ENCODE measurements at places on chromosomes 1 and 21.

GRCh38 chr1:100290291-100290690 lies 24.3 kb downstream of the RTCA start:
- DNase-seq = no peak

DNA sequence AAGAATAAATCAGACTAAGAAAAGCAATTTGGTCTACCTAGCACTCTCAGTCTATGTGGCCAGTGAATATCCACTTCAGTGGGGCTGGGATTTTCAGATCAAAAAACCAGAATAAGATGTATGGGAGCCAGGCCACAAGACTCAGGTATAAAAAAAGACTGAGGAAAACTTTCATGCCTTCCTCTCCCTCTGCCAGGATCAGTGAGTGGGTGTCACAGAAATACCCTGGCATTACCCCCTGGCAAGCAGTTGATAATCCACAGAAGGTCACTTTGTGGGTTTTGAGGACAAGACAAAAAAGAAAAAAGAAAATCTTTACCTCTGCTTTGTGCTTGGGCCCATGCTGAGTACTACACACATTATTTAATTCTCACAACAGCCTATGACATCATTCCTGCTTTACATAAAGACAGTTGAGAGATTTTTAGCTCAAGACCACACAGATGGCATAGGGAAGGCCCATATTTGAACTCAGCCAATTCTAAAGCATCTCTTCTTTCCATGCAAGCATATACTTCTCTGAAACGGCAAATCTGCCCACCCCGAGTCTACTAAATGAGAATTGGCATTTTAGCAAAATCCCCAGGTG lies 57.6 kb downstream of the DESI2 start:
- no peak for DNase-seq

- no peak for DNase-seq
These were observed 4.5 kb downstream of the EPHA2 start for GRCh38 chr1:16151196-16151994.

DNA sequence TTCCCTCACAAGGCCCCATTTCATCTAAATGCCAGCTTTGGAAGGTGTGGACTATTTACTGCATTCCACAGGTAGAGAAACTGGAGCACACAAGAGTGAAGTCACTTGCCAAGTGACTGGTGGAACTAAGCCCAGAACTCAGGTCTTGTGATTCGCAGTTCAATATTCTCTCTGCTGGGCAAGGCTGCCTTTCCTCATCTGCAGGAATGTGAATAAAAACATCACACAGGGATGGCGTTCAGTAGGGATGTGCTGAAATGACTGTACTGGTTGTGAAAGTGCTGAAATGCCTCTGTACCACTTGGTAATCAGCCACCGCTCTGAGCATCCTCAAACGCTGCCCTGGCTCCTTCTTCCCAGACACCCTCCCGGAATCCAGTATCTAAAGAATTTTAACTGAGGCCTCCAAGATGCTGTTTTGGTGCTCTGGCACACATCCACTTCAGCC lies 145.6 kb downstream of the HIVEP3 start:
- DNase-seq = no peak

GRCh38 chr1:200862713-200863415 lies 9.9 kb upstream of the GPR25 start:
- DNase-seq = no peak

GRCh38 chr1:171344473-171344820 lies 30.5 kb downstream of the FMO4 start:
- DNase-seq = no peak

GRCh38 chr1:207850621-207851407 lies 60.1 kb downstream of the CD34 start:
- no peak for DNase-seq

DNA sequence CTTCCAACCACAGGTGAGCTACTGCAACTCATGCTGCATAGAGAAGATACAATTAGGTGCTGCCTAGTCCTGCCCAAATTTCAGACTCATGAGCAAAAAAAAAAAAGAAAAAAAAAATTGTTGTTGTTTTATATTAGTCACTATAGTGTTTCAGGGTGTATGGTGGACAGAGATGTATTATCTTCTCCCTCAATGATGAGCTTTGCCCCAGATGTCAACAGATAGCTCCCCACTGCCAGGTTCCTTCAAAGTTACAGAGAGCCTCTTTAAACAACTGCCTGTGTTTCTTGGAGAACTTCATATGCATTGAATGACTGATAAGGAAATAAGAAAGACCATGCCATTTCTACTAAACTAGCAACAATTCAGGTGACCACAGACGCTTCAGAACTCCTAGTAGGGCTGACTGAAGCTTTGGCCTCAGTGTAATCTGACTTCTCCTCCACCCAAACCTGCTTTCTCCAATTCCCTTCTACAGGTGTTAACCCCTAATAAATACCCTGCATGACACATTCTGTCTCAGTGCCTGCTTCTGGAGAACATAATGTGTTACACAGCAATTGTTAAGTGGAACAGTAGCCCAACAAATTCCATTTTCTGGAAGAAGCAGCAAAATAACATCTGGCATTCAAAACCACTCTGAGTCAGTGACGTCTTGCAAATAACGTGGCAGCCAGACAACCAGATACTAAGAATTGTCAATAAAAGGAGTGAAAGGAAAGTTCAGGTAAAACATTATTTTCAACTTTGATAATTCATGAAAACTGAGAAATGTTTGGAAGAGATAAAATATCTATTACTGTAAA lies 147.7 kb downstream of the CDC42BPA start:
- no peak for DNase-seq

DNA sequence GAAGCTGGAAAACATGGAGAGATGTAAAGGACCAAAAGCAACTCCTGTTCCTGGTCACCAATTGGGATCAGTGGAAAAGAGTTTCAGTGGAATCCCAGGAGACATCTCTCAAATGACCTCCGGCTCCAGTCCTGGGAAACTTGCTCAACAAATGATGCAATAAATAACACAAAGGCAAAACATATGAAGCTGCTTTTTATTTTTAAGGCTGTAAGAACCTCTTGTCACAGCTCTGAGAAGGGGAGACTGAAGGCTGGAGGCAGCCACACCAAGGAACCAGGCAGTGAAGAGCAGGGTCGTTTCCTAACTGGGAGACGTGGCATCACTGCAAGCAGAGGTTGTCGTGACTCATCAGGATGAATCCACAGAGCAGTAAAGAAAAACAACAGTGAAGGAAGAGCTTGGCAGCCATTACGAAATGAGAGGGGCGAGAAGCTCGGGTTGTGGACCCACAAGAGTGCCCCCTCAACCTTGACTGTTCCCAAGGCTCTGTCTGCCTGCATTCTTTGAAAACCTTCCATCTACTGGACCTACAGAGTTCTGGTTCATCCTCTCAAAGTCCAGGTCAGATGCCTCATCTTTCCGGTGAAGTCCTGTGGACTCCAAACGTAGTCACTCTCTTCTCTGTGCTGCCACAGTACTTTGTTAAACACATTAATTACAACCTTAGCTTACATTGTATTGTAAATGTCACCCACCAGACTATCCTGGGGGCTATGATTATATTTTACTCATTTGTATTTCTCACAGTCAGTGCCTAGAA lies 32.1 kb downstream of the JAK1 start:
- DNase-seq = no peak

DNA sequence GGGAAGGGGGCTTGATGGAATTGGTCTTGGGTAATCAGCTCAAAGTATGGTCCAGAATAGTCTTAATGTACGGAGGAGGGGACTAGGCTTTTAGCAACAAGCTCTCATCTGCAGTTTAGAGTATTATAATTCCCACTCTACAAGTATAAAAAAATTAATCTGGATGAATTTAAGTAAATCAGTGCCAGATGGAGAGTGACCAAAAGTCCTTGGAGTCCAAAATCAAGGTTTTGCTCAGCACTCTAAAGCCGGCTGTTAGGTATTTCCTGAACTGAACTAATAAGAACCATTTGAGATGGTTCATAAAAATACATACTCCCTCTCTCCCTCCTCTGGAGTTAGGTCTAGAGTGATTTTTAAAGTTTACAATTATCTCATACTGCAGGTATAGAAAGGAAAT lies 23.7 kb downstream of the GLUL start:
- no peak for DNase-seq

DNA sequence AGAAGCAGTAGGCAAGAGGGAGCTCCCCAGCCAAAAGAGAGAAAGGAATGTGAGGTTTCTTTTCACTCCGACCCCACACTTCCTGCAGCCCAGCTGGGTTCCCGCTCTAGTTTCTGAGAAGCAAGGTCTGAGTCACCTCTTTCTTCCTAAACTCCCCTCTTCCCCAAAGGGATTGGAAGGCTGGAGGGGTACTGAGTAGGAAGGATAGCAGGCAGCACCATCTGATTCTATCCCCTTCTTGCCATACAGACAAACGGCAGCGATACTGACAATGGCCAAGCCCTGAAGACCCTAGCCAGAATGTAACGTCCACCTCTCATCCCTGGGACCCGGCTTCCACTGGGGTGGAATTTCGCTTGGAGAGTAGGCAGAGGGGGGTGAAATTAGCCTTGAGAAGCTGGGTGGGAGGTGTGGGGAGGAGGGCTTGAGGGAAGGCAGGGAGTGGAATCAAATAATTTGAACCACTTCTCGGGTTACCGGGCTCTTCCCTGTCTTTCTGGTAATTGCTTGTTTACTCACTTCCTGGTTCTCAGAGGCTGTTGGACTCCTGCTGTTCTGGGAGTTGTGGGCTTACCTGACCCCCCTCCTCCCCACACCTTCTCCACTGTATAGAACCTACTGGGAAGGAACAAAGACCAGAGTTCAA lies 13.2 kb downstream of the IER5 start:
- no peak for DNase-seq

DNA sequence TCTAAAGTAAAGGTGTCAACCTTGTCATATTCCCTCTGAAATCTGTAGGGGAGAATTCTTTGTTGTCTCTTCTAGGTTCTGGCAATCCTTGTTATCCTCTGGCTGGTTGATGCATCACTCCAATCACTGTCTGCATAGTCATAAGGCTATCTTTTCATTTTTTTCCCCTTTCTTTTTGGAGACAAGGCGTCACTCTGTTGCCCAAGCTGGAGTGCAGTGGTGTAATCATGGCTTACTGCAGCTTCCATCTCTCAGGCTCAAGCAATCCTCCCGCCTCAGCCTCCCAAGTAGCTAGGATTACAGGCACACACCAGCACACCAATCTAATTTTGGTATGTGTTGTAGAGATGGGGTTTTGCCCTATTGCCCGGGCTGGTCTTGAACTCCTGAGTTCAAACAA lies 12.9 kb downstream of the DPYD start:
- no peak for DNase-seq

- no peak for DNase-seq
These were observed 309.0 kb downstream of the PTGER3 start for GRCh38 chr1:70738624-70739023.

- no peak for DNase-seq
These were observed 1.7 kb downstream of the C1QB start for GRCh38 chr1:22654692-22655091.

- no peak for DNase-seq
These were observed 20.7 kb upstream of the ABCB10 start for GRCh38 chr1:229579059-229579673.

DNA sequence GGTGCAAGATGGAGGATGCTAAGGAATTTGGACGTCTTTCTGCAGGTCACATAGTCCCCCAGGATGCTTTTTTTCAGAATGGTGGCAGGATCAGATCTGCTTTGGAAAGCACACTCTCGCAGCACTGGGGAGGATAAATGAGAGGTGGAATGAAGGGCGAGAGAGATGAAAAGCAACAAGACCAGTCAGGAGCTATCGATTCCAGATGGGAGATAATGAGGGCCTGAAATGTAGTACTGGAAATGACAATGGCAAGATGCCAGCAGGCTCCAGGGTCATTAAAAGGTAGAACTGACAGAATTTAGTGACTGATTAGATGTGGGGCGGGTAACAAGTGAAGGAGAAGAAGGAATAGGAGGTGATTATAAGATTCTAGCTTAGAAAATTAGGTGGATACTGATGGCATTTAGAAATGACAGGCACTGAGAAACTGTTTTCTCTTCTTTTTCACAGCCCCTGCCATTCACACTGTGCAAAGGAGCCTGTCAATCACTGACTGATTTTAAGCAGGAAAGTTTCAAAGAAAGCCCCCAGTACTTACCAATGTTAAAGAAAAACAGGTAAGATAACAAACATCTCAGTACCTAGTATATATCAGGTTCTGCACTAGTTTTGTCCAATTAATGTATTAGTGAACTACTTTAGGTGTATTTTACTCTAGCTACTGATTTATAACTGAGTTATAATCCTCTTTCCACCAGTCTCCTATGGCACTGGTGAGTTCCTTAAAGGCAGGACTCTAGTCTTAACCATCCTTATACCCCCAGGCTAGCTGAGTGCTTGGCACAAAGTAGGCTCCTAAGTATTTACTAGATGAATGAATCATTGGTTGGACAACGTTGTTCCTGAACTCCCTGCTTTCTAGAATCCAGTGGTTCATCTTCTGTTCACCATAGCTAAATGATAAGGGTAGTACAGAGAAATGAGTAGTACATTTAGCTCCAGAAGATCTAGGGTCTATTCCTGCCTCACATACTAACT lies 9.2 kb downstream of the PIGM start:
- DNase-seq = no peak

GRCh38 chr1:62237950-62238374 lies 43.3 kb downstream of the L1TD1 start:
- no peak for DNase-seq

DNA sequence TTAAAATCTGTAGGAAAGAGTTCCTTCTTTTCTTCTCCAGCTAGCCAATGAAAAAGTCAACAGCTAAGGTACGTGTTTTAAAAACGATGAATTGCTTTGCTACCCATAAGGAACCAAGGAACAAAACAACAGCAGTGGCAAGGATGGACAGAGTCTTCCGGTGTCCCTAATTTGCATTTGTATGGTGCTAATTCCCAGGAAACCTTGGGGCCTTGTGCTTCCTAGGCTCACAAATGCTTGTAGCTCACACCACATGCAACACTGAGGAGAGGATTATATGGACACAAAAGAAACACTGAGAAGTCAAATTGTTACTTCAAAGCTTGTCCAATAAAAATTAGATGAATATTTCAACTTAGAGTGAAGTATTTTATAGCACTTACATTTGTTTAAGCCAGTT lies 1.8 kb upstream of the PGBD5 start:
- DNase-seq = no peak

DNA sequence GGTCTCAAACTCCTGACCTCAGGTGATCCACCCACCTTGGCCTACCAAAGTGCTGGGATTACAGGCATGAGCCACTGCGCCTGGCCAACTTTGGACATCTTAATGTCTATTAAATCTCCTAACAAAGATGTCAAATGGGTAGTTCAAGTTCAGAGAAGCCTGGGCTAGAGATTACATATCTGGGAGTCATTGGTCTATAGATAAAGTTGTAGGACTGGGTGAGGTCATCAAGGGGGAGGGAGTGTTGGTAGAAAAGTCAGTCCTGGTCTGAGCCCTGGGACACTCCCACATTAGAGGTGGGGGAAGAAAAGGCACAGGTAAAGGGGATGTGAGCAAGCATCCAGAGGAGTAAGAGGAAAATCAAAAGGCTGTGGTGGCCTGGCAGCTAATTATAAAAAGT lies 6.6 kb downstream of the UBIAD1 start:
- DNase-seq = no peak

GRCh38 chr1:98179151-98179773 lies 258.4 kb upstream of the DPYD start:
- DNase-seq = no peak
